ENCODE measurements at places on chromosomes 1 and 21.

DNA sequence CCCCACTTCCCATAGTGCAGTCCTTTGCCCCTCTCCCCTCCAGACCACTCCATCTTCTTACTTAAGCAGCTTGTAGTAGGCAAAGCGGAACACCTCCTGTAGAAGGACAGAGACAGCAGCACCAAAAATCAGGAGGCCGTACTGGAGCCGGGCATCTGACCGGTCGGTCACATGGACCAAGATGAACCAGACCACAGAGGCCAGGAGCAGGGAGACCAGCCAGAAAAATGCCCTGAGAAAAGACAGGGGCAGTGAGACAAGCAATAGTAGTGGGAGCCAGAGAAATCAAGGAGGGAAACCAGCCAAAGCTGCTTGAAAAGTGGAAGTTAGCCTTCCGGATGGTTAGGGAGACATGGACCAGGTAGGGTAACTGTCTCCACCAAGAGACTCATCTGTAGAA, 920 bp downstream of the APH1A start:
- no peak for DNase-seq

DNA sequence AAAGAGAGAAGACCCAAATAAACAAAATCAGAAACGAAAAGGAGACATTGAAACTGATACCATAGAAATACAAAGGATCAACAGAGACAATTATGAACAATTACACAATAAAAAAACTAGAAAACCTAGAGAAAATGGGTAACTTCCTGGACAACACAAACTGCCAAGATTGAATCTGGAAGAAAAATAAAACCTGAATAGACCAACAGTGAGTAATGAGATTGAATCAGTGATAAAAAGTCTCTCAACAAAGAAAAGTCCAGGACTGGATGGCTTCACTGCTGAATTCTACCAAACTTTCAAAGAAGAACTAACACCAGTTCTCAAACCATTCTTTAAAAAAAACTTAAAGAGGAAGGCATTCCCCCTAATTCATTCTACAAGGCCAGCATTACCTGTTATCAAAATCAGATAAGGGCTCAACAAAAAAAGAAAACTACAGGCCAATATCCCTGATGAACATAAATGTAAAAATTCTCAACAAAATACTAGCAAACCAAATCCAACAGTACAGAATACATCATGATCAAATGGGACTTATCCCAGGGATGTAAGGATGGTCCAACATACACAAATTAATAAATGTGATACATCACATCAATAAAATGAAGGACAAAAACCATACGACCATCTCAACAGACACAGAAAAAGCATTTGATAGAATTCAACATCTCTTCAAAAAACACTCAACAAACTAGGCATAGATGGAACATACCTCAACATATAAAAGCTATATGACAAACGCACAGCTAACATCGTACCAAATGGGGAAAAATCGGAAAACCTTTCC, 119.9 kb downstream of the ACBD6 start:
- DNase-seq: no peak

GRCh38 chr1:55217226-55217986, 2.2 kb upstream of the USP24 start:
- no peak for DNase-seq

DNA sequence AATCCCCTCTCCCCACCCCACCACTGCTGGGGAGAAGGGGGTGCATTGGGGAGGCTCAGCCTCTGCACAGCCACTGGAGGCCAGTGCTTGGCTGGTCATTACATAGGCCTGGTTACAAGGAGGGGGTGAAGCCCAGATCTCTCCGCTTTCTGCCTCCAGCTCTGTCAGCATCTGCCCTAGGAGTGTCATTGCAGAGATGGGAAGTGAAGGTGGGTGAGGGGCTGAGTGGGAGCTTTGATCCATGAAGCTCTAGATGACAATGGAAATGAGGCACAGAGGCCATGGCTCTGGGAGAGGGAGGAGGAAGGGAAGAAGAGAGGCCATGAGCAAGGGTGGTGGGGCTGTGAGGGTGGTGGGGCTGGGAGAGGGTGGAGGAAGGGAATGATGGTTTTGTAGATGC, 411.6 kb downstream of the MATN1 start:
- no peak for DNase-seq

- DNase-seq: no peak
Observed at GRCh38 chr1:153805886-153806719, 30.9 kb downstream of the SLC27A3 start.

- DNase-seq: no peak
Observed at GRCh38 chr1:157803851-157804250, 16.1 kb downstream of the FCRL1 start.

GRCh38 chr21:44421901-44422840, 33.1 kb upstream of the LRRC3 start:
- no peak for DNase-seq

GRCh38 chr1:56584910-56585528, 5.7 kb upstream of the PLPP3 start:
- peak; percentile 83 for DNase-seq

DNA sequence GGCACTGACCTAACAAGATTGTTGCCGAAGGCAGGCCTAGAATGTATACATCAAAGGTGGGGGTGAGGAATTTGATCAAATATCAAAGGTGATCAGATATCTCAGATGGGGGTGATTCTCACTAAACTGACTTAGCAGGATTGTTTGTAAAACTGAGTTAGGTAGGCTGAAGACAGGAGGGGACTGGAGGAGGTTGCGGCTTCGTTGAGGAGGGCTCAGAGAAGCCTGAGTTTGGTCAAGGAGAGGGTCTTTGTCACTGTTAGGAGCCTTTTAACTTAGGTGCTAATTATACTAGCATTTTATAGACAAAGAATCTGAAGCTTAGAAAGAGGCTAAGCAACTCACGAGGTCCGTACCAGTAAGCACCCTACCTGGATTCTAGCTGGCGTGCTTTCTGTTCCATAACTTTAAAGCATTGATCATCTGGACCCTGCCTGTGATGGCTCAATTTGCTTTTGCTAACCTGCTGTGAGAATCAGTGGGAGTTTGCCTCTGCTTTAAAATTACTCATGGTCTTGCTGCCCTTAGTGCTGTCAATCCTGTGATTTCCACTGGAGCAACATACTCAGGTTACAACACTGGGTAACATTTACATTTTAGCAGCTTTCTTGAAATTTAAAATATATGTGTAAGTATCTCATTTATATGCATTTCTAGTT, 49.8 kb downstream of the ITSN1 start:
- DNase-seq: no peak

GRCh38 chr21:26125433-26126167, 45.0 kb downstream of the APP start:
- no peak for DNase-seq

- peak; percentile 74 for DNase-seq
Observed at GRCh38 chr1:223639331-223639749, 26.2 kb downstream of the CAPN8 start.

DNA sequence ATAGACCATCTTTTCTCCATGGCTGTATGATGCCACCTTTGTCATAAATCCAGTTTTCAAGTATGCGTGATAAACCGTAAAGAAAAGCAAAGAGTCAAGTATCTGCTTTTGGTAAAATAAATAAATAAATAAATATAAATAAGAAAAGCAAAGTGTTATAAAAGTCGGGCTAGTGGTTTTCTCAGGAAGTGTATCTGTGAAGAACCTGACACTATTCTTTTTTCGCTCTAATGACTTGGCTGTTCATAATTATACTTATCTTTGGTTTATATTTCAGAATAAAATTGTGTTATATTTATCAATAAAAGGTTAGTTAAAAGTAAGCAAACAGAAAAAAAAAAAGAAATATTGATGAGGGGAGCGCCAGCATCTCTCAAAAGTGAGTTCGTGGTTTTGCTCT, 594 bp upstream of the EXO5 start:
- no peak for DNase-seq

DNA sequence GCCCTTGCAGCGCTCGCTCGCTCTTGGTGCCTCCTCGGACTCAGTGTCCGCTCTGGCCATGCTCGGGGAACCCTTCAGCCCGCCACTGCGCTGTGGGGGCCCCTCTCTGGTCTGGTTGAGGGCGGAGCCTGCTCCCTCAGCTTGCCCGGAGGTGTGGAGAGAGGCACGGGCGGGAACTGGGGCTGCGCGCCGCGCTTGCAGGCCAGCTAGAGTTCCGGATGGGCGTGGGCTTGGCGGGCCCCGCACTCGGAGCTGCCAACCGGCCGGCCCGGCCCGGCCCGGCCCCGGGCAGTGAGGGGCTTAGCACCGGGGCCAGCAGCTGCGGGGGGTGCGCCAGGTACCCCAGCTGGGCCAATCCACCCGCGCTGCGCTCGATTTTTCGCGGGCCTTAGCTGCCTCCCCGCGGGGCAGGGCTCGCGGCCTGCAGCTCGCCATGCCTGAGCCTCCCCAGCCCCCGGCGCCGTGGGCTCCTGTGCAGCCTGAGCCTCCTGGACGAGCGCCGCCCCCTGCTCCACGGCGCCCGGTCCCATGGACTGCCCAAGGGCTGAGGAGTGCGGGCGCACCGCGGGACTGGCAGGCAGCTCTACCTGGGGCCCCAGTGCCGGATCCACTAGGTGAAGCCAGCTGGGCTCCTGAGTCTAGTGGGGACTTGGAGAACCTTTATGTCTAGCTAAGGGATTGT, 217.0 kb upstream of the PKN2 start:
- DNase-seq: no peak

GRCh38 chr21:42463861-42464515, 32.0 kb downstream of the RSPH1 start:
- peak; percentile 73 for DNase-seq

GRCh38 chr21:42818328-42818749, 61.0 kb downstream of the WDR4 start:
- peak; percentile 75 for DNase-seq

DNA sequence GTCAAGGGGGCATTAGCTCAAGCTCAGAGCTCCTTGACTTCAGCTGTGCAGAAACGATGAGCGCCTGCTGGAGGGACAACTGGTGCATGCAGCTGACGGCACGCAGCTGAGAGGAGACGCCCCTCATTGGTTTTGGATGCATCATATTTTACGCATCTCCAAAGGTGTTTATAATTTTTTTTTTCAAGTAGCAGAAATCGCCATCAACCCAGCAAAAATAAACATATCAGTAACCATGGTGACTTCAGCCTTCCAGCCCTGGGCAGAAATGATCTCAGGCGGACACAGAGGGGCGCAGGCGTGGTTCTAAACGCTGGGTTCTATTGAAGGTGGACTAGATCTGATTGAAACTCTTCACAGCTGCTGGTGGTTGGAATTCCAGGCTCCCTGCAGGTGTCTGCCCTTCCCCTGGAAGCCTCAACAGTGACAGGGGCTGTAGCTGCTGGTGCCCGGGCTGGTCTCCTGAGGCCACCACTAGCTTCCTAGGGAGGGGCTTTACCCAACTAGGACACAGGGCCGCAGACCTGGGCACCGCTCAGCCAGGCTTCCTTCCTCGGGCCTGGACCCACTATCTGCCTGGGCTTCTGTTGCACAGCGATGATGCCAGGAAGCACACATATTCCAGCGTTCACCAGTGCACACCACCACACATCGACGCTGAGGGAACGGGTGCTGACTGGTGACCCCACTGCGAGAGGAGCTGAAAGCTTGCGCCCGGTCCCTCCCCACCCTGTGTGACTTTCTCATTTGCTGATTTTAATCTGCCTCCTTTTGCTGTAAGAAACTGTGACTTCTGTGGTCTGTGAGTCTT, 63.7 kb upstream of the ABCG1 start:
- peak; percentile 13 for DNase-seq

DNA sequence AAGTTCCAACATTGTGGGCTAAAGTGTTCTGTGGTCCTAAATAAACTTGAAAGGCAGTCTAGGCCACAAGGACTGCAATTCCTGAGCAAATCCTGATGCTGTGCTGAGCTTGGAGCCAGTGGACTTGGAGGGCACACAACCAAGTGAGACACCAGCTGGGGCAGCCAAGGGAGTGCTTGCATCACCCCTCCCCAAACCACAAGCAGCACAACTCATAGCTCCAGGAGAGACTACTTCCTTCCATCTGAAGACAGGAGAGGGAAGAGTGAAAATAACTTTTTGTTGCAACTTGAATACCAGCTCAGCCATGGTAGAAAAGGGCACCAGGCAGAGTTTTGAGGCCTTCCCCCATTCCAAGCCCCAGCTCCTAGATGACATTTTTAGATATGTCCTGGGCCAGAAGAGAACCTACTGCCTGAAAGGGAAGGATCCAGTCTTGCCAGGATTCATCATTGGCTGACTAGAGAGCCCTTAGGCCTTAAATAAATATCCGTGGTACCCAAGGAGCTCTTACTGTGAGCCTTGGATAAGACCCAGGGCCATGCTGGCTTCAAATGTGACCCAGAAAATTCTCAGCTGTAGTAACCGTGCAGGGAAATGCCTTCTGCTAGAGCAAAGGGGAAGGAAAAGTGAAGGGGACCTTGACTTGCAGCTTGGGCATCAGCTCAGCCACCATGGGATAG, 35.4 kb upstream of the LRRC8B start:
- no peak for DNase-seq

DNA sequence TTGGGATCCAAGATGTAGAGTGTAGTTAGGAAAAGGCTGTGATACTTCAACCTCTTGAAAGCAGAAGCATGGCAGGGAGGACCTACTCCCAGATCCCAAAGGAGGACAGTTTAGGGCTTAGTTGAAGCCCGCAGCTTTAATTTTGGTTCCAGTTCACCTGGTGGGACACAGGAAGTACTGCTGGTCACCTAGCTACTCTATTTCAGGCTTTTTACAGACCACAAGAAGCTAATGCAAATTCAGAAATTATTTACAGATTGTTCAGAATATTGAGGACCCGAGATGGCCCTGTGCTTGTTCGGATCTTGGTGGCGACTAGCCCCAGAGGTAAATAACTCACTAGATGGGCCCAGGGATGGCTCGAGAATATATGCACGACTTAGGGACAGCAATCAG, 6.4 kb upstream of the SMCP start:
- DNase-seq: no peak

- no peak for DNase-seq
Observed at GRCh38 chr1:22334860-22335550, 116.6 kb upstream of the ZBTB40 start.

DNA sequence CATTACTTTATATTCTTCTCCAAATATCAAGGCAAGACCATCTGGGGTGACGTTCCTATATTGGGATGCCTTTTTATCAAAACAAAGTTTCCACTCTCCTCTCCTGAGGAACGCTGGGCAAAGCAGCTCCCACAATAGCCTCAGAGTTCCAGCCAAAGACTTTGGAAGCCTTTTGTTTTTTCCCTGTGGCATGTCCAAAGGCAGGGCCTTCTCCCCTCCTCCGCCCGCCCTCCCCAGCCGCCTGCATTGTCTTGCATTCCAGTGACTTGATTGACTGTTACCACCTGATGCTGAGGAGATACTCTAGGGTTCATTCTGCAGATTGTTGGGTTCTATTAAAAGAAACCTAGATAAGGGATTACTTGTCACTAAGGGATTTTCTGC, 43.5 kb downstream of the PROX1 start:
- no peak for DNase-seq

DNA sequence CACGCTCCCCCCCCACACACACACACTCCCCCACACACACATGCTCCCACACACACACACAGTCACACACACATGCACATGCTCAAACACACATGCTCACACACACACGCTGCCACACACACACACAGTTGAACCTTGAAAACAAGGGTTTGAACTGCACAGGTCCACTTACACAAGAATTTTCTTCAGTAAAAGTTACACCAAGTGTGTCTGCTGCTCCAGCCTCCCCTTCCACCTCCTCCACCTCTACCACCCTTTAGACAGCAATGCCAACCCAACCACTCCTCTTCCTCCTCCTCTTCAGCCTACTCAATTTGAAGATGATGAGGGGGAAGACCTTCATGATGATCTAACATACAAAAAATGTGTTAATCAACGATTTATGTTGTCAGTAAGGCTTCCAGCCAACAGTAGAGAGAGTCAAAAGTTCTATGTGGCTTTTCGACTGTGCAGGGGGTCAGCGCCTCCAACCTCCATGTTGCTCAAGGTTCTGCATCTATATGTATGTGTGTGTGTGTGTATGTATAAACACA, 26.8 kb downstream of the HSF2BP start:
- no peak for DNase-seq
